ENCODE measurements at places on chromosomes 1 and 21. TPM values are rescaled to one million over a fixed set of nuclear protein-coding genes. Genes with fewer than 3 reads are reported as not detected.

The RCSD1 gene
- total RNA-seq: not detected

The CORT gene
- total RNA-seq: 0.28 TPM

The KRTAP10-8 gene
- not detected for total RNA-seq

The TMEM82 gene
- total RNA-seq: not detected

The CLDN17 gene
- total RNA-seq: not detected

The HNRNPU gene
- total RNA-seq: 276 TPM

The ALPL gene
- 1.5 TPM for total RNA-seq

The OR2W3 gene
- not detected for total RNA-seq

The TACSTD2 gene
- total RNA-seq: 0.14 TPM

The PDZK1IP1 gene
- total RNA-seq: not detected

The XCL1 gene
- not detected for total RNA-seq

The CASQ2 gene
- under 0.01 TPM for total RNA-seq

The RAB3B gene
- 7.0 TPM for total RNA-seq

The OR6N1 gene
- not detected for total RNA-seq

The GCSAML gene
- not detected for total RNA-seq

The TRIM58 gene
- total RNA-seq: 0.18 TPM

The CR1L gene
- not detected for total RNA-seq
